ENCODE measurements at places on chromosomes 13 and 19. TPM values are rescaled to one million over a fixed set of nuclear protein-coding genes. Genes with fewer than 3 reads are reported as not detected.

DNA sequence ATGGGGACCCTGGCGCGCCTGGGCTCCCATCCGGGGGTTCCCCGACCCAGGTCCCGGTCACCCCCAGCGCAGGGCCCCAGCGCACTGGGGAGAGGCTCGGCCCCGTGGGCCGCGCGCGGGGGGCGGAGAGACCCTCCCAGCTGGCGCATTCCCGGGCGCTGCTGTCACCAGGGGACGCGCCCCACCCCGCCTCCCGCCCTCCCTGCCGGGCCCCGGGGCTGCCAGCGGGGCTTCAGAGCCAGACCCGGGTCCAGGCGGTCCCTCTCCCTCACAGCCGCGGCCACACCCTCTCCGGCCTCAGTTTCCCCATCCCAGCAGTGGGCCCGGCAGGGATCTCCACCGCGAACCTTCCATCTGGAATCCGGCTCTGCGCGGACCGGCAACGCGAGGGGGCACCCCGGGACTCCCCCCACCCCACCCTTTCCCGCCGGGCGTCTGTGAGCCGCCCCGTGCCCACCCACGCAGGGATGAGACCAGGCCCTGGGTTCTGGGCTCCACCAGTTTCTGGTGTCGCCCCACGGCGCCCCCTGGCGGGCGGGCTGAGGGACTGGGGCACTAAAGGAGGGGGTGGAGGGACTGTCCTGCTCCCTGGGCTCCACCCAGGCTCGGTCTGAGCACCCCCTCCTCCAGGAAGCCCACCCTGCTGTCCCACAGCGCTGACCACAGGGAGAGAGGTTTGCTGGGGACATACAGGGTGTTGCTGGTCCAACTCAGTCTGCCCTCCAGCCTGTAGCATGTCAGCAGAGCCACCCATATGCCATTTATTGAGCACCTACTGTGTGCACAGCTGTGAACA is 878 bp upstream of the ADAMTSL5 start:
- DNase-seq: no peak

The GPR12 gene
- polyA plus RNA-seq: 0.03 TPM

The LILRB3 gene
- polyA plus RNA-seq: 1.6 TPM

GRCh38 chr13:65892859-65893258 is 1337.3 kb downstream of the PCDH9 start:
- DNase-seq: no peak

GRCh38 chr13:23905766-23906165 is 8.5 kb upstream of the C1QTNF9B start:
- DNase-seq: no peak

The STOML3 gene
- polyA plus RNA-seq: not detected

DNA sequence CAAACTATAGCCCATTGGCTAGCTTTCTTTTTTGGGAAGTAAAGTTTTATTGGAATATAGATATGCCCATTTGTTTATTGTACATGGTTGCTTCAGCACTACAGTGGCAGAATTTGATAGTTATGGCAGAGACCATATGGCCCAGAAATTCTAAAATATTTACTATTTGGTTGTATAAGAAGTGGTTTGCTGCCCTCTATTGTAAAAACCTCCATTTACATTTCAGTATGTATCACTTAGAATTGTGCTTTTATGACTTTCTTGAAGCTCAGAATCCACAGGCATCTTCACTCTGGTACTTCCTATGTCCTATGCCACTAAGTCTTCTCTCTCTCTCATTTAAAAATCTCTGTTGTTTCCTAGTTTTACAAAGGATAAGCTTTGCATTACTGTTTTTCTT is 37.7 kb downstream of the DLEU7 start:
- DNase-seq: no peak

The F2RL3 gene
- 1.4 TPM for polyA plus RNA-seq

GRCh38 chr19:56147307-56147706 is 6.2 kb downstream of the ZNF444 start:
- no peak for DNase-seq

The THSD1 gene
- polyA plus RNA-seq: 7.3 TPM

DNA sequence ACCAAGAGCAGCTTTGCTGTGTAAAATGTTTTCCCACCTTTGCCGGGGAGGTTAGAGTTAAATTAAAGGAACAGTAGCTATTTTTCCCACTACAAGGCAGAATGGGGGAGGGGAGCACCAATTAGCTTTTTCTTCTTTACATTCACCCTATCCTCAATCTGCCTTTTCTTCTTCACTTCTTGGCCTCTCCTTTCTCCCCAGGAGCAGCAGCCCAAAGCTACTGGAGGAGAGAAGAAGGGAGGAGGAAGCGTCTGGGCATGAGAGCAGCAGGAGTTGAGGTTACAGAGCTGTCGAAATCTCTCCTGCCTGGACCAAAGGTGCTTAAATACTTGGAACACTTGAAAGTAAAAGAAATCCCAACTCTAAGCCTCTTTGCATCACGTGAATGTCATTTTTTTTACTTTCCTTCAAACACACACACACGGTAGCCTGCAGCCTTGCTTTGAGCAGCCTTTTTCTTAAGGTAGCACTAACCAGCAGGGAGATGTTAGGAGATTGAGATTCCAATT is 39.0 kb upstream of the WASF3 start:
- no peak for DNase-seq

All from renal pelvis (tissue), 12 donors.